ENCODE measurements at places on chromosomes 7 and 10. TPM values are rescaled to one million over a fixed set of nuclear protein-coding genes. Genes with fewer than 3 reads are reported as not detected.

DNA sequence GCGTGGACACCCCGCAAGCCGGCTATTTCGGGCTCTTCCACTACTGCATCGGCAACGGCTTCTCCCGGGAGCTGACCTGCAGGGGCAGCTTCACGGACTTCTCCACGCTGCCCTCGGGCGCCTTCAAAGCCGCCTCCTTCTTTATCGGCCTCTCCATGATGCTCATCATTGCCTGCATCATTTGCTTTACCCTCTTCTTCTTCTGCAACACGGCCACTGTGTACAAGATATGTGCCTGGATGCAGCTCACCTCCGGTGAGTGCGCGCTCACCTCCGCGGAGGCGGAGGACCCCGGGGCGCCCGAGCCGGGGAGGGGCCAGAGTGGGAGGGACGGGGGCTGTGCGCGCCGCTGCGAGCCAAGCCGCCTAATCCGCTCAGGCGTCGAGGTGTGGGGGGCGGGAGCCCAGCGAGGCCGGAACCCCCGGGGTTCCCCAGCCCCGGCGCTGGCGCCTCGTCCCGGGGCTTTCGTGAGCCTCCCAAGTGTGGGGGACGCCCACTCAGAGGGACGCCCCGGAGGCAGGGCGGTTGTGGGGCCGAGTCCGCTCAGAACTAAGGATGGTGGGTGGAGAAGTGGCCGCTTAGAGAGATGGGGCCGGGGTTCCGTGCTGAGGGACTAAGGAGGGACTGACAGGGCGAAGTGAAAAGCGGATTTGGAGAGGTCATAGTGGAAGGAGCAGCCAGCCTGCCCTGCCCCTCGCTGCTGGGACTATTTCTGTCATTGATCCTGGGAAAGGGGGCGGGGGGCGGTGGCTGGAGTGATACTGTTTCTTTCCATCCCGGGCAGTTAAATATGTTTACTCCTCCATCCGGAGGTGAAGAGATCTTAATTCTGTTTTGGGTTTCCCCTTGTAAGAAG is 795 bp downstream of the LHFPL3 start:
- no peak for DNase-seq

DNA sequence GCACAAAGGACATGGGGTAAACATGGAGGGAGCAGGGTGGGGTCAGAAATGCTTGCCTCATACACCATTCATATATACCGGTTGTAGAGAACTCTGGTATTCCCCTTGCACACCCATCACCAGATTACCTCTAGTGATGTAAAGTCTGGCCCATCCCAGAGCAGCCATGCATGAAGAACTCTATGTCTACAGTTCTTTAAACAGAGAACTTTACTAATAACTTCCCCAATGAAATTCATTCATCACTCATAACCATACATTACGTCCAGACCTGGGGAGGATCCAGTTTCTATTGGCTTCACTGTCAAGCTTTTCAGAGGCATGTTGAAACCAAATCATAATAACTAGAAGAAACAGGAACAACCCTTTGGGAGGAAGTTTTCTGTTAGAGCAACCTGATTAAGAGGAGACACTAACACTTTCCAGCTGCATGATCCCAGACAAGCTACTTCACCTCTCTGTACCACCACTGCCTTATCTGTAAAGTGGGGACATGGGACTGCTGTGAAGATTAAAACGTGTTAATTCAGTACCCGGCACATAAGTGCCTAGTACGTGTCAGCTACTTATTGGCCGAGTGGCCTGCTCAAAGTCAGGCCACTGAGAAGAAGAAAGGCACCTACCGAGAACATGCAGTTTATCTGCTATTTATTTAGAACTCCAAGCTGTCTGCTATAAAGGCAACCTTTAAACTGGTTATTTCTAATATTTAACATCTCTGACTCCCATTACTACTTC is 59.7 kb downstream of the IGF2BP3 start:
- DNase-seq = no peak

CDHR1 gene
- not detected for total RNA-seq

GRCh38 chr10:9147475-9147874 is 1093.0 kb downstream of the GATA3 start:
- DNase-seq = no peak

DNA sequence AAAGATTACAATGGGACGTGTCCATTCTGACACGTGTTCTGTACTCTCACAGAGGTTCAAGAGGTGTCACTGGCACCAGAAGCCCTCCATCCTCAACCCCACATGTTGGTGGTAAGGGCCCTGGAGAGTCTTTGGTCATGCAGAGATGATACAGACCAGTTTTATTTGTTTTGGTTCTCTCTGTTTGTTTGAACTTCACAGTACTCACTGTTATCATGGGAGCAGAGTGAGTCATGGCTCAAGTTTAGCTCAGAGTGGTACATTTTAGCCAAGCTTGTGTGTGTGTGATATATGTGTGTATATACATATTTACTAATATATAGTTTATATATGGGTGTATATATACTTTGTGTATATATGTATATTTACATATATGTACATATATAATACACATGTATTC is 935.6 kb downstream of the GRID1 start:
- no peak for DNase-seq

- DNase-seq = peak; percentile 34
Observed at GRCh38 chr10:12252882-12253546, 57.0 kb downstream of the CDC123 start.

ANKRD22 gene
- total RNA-seq = not detected

DNA sequence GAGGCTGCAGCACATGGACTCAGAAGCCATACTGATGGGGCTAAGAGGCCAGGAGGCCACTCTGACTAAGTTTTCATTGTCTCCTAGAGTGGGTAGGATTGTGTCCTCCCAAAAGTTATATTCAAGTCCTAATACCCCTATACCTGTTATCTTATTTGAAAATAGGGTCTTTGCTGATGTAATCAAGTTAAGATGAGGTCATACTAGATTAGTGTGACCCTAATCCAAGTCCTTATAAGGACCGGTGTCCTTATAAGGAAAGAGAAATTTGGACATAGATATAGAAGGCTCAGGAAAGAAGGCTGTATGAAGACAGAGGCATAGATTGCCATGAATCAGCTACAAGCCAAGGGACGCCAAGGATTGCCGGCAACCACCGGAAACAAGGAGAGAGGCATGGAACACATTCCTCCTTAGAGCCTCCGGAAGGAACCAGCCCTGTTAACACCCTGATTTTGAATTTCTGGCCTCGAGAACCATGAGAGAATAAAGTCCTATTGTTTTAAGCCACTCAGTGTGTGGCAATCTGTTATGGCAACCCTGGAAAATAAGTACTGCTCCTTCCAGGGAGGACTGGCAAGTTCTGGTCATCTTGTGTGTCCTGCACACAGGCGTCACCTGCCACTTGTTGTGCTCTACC is 157.0 kb downstream of the EMX2 start:
- no peak for DNase-seq

Measured in IMR-90 (cell line).